ENCODE measurements at places on chromosomes 2 and 18.

DNA sequence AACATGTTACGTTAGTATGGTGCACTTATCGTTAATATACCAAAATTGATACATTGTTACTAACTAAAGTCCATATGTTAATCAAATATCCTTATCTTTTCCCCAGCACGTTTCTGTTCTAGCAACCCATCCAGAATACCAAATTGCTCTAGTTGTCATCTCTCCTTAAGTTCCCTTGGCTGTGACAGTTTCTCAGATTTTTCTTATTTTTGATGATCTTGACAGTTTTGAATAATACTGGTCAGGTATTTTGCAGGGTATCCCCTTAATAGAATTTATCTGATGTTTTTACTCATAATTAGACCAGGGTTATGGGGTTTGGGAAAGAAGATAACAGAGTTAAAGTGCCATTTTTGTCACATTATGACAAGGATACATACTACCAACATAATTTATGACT lies 47.8 kb downstream of the TFPI start:
- no peak for DNase-seq

DNA sequence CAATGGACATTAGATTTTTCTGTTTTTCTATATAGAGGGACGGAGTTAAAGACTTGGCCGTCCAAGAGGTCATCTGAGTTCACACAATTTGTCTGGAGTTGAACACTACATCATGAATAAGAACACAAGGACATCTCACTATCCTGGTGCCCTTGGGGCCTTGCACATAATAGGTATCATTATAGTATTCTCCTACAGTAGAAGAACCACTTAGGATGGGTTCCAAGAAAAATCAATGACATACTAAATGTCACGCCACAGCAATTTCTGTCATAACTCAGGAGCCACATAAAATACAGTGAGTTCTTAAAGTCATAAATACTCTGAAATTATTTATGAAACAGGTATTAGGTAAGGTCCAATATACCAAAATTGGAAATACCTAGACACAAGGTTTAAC lies 154.4 kb downstream of the NCKAP5 start:
- DNase-seq: no peak

GRCh38 chr2:112217854-112218253 lies 37.0 kb downstream of the ZC3H8 start:
- DNase-seq: no peak

DNA sequence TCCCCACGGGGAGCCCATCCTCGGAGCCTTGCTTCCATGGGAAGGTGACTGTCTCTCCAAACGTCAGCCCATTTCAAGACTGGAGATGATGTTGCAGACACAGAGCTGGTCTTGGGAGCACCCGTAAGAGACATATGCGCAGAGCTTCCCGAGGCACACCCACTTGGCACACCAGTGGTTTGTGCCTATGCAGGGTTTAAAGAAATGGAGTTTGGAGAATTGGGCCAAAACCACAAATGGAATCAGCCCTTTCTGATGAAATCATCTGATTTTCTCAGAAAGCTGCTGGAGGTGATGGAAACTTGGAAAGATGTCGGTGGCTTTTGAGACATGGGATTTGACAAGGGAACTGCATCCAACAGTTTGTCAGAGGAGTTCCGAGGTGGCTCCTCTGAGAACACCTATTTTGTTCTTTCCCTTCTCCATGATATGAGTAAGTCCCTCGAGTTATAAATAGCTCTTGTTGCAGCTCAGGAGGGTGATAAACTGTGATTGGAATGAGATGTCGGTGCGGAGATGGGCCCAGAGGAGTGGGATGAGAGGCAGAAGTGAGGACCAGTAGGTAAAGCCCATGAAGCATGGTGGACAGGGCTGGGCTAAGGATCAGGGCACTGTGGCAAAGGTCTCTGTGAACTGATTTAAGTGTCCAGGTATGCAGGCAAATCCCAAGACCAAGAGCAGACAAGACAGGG lies 225.7 kb downstream of the ACKR3 start:
- no peak for DNase-seq

GRCh38 chr2:119290859-119291587 lies 67.4 kb downstream of the STEAP3 start:
- DNase-seq: no peak

DNA sequence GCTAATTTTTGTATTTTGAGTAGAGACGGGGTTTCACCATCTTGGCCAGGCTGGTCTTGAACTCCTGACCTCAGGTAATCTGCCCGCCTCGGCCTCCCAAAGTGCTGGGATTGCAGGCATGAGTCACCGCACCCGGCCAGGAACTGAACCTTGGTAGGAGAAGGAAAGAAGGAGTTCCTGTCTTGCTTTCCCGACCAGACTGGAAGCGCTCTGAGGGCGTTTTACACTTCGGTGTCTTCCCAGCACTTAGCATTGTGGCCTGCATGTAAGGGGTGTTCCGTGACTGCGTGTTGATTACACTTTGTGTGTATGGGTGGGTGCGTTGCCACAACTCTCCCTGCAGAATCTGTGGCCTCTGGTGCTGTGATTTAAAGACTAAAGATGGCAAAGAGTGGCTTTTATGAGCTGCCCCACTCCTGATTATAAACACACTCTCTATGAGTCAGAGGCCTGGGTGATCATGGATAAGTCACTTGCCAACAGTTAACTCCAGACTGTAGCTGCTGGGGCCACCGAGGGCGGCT lies 46.0 kb downstream of the ODC1 start:
- no peak for DNase-seq

- DNase-seq: no peak
These were observed 66.1 kb downstream of the COLEC12 start for GRCh38 chr18:434410-434809.
